ENCODE measurements at places on chromosomes 3 and 15. TPM values are rescaled to one million over a fixed set of nuclear protein-coding genes. Genes with fewer than 3 reads are reported as not detected.

C3orf33 gene
- total RNA-seq, result 2.9 TPM

FAM81A gene
- total RNA-seq, result 0.41 TPM

CFAP161 gene
- 1.0 TPM for total RNA-seq

TRIM69 gene
- total RNA-seq, result 12.0 TPM

TMEM158 gene
- 16.5 TPM for total RNA-seq

KY gene
- total RNA-seq, result not detected

SLC12A8 gene
- total RNA-seq, result 1.4 TPM

PRKCD gene
- total RNA-seq, result 12.1 TPM

HRH1 gene
- 23.5 TPM for total RNA-seq

KCNMB3 gene
- total RNA-seq, result 2.1 TPM

CDC25A gene
- total RNA-seq, result 9.7 TPM

MESP2 gene
- total RNA-seq, result 0.15 TPM

ONECUT1 gene
- total RNA-seq, result not detected

LPCAT4 gene
- 19.6 TPM for total RNA-seq

ADGRG7 gene
- total RNA-seq, result not detected

TCF12 gene
- 67.8 TPM for total RNA-seq

MEIS2 gene
- total RNA-seq, result 103 TPM

THSD4 gene
- total RNA-seq, result 110 TPM

GOLGA6L7 gene
- not detected for total RNA-seq

MSL2 gene
- 25.6 TPM for total RNA-seq

KBTBD13 gene
- total RNA-seq, result not detected

ULK3 gene
- 40.0 TPM for total RNA-seq

GOLGA8H gene
- 0.23 TPM for total RNA-seq

DLL4 gene
- total RNA-seq, result 213 TPM

HIGD2B gene
- total RNA-seq, result not detected

NANOGP8 gene
- total RNA-seq, result not detected

CRTC3 gene
- total RNA-seq, result 13.3 TPM

CPEB1 gene
- total RNA-seq, result not detected

CHST13 gene
- not detected for total RNA-seq

PLCB2 gene
- 5.1 TPM for total RNA-seq

CCDC39 gene
- not detected for total RNA-seq

GRAMD2A gene
- total RNA-seq, result not detected

SNTN gene
- total RNA-seq, result not detected

DLG1 gene
- 105 TPM for total RNA-seq

POLG gene
- 80.5 TPM for total RNA-seq

VIPR1 gene
- total RNA-seq, result 1.4 TPM

IQCF5 gene
- not detected for total RNA-seq

CEMIP gene
- 0.53 TPM for total RNA-seq

SPTBN5 gene
- 15.0 TPM for total RNA-seq

ABHD17C gene
- total RNA-seq, result 7.3 TPM

TMC3 gene
- total RNA-seq, result not detected

Data from glomerular endothelial cell (primary cell).